NCI-H526 (cell line): ENCODE measurements at places on chromosomes 16 and 17.
A peak's percentile ranks its signal among the peaks of the same experiment; 100 is the strongest.

DNA sequence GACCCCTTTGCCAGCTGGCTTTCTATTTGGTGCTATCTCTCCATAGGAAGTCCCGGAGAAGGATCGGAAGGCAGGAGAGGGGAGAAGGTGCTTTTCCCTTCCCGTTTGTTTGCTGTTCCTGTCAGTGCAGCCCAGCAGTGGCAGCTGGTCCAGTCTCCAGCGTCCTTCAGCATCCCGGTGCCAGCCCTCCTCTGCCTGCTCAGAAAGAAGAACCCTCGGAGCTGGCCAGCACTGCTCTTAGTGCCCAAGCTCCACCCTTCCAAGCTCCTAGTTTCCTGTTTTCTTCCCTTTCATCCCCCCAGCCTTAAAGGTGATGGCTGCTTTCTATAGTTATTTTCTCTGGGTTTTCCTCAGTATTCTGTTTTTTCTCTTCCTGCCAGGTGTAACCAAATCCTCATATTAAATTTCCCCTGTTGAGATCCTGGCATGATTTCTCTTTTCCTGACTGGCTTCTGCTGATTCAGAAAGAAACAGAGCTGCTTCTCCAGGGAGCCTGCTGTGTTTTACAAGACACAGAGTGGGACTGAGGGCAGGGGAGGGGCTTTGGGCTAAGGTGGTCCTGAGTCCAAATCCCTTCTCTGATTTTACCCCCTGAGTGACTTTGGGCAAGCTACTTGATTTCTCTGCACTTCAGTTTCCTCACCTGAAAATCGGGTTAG lies 186.8 kb downstream of the COPRS start:
- DNase-seq, result no peak

DNA sequence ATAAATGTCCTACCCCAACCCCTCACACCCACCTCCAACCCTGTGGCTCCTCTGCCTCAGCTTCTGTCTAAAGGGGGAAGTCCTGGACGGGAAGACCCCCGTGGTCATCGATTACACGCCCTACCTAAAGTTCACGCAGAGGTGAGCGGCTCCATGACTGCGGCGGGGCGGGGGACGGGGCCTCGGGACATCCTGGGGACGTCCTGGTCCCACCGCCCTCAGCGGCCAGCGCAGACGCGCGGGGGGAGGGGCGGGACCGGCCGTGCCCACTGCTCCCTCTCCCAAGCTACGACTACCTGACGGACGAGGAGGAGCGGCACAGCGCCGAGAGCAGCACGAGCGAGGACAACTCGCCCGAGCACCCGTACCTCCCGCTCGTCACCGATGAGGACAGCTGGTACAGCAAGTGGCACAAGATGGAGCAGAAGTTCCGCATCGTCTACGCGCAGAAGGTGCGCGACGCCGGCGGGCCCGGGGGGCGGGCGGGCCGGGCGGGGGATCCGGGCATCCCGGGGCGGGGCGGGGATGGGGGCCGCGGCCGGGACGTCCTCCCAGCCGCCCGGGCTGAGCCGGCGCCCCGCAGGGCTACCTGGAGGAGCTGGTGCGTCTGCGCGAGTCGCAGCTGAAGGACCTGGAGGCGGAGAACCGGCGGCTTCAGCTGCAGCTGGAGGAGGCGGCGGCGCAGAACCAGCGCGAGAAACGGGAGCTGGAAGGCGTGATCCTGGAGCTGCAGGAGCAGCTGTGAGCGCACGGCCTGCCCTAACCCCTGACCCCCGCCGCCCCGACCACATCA lies 6.7 kb downstream of the RUNDC3A start:
- peak; percentile 48 for DNase-seq

GRCh38 chr16:19238406-19238805 lies 47.1 kb upstream of the CLEC19A start:
- DNase-seq, result no peak

DNA sequence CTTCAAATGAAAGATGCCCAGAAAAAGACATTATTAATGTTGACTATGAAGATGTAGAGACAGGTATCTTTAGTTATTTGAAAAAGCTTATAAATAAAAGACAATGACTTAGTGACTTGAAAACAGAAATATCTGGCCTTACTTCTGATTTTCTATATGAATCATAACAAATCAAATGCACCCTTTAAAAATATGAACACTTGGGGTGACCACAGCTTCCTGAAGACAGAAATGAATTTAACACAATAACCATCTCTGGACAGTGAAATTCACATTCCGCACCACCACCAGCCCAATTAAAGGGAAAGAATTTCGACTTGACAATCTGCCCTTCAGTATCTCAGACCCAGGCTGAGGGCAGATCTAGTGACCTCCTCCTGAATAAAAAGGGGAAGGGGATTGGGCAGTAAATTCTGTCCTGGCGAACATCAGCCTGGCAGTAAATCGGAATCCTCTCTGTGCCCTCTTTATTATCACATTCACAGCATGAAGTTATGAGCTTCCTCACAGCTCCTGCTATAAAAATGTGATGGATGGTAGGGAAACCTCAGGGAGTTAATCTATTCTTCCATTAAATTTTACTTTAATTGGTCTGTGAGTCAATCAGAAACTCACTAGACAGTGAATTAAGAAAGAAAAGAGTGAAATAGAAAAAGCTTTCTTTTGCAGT lies 131.5 kb downstream of the SNX11 start:
- DNase-seq, result no peak

DNA sequence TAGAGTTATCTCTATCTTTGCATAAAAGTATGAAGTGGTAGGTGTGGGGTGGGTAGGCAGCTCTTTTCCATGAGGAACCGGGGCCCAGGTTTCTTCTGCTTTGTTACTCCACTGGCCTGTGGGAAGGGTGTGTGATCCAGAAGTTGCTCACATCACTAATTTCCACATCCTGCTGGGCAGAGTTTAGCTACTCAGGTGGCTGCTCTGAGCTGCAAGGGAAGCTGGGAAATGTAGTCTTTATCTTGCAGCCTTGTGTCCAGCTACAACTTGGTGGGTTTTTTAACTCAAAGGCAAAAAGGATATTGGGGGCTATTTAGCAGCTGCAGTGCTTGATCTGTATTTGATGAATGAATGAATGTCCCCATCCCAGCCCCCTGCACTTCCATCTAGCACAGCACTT lies 335.3 kb downstream of the SNX29 start:
- DNase-seq, result no peak

- DNase-seq, result peak; percentile 57
Measured at GRCh38 chr17:77287432-77288068, 146.8 kb downstream of the SEC14L1 start.

GRCh38 chr16:24670623-24671454 lies 58.6 kb upstream of the TNRC6A start:
- DNase-seq, result peak; percentile 62

GRCh38 chr17:60641810-60642220 lies 35.8 kb upstream of the BCAS3 start:
- peak; percentile 76 for DNase-seq

GRCh38 chr17:8392274-8392673 lies 5.4 kb downstream of the RNF222 start:
- no peak for DNase-seq

- no peak for DNase-seq
Measured at GRCh38 chr17:76370261-76370993, 14.0 kb upstream of the SPHK1 start.

DNA sequence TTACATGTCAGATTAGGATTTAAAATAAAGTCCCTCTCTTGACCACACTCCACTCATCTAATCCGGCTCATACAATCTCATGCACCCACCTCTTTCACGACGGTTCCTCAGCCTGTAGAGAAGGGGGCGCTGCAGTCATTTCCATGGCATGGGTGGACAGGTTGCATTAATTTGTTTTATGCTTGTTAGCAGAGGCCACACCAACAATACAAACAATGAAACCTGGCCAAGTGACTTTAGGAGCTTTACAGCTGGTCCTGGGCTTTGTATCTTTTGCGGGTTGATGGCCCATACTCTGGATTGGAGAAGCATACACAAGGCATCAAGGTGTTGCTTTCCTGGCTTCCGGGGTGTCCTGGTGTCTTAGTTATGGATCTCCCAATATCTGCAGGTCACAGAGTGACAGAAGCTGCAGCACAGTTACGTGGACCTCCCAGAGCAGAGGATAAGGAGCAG lies 9.7 kb upstream of the SNF8 start:
- peak; percentile 15 for DNase-seq

DNA sequence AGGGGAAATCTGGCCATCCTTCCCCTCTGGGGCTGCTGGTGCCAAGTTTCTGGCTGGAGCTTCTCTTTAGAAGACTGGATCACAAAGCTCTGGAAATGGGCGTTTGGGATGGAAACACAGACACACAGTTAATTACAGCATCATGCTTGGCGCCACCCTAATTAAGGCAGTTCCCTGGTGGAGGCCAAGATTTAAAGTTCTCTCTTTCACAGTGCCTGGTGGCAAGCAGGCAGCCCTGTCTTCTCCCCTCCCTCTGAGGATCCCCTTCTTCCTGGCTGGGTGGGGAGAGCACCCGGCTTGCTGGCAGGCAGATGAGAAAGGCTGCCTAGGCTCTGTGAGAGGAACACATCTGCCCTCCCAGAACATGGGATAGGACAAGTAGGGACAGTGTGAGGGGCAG lies 59.0 kb upstream of the NKD1 start:
- no peak for DNase-seq

- DNase-seq, result no peak
Measured at GRCh38 chr16:21953541-21953902, 361 bp downstream of the UQCRC2 start.

DNA sequence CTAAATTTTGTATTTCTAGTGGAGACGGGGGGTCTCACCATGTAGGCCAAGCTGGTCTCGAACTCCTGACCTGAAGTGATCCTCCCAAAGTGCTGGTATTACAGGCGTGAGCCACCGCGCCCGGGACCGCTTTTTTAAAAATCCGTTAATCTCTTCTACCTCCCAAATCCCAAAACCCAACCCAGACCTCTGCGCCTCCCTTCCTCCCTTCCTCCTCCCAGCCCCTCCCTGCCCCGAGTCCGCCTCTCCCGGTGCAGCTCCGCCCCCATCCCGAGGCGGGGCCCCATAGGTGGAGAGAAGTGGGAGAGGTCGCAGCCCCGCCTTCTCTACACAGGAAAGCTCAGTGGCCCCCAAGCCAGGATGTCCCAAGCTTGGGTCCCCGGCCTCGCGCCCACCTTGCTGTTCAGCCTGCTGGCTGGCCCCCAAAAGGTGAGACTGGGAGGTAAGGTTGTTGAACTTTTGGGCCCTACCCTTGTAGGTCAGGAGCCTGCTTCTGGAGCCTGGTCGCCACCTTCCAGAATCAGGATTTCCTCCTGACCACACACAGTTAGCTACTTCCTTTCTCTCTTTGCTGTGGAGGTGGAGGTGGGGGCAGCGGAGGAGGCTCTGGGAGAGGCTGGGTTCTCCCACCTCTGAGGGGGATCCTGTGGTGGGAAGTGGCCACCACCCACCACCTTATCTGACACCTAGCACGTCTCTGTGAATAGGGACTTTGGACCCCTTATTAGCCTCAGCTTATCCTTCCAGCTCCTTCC lies at the start of gene TMEM92:
Gene TMEM92 (plus strand): TSS at position 325 of the 755 bp plus-strand sequence. CDS start 36 bp downstream, at position 361.
- DNase-seq, result no peak

DNA sequence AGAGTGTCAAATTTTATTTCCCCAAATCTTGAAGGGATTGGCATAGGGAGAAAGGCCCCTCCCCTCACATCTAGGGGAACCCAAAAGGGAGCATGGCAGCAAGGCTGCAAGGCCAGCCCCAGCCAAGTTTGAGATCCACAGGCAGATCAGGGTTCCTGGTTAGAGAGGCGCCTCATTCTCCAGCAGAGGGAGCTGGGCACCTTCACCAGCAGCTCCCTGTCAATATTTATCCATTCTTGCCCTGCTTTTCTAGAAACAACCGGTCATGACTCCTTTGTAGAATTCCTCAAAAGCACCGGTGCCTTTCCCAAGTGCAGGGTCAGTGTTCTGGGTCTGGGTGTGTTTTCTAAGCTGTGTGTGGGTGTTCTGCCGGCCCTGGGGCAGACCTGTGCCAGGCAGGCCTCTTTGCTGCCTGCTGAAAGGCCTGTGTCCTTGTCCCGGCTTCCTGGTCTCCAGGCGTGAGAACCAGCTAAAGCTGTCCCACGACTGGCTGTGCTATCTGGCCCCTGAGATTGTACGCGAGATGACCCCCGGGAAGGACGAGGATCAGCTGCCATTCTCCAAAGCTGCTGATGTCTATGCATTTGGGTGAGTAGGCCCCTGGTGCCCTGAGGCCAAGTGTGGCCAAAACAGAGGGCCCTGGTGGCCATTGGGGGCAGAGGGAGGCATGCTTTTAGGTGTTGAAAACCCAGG lies 21.2 kb upstream of the LGALS9 start:
- DNase-seq, result peak; percentile 55

- DNase-seq, result peak; percentile 78
Measured at GRCh38 chr17:77085926-77086432, 54.8 kb upstream of the SEC14L1 start.

DNA sequence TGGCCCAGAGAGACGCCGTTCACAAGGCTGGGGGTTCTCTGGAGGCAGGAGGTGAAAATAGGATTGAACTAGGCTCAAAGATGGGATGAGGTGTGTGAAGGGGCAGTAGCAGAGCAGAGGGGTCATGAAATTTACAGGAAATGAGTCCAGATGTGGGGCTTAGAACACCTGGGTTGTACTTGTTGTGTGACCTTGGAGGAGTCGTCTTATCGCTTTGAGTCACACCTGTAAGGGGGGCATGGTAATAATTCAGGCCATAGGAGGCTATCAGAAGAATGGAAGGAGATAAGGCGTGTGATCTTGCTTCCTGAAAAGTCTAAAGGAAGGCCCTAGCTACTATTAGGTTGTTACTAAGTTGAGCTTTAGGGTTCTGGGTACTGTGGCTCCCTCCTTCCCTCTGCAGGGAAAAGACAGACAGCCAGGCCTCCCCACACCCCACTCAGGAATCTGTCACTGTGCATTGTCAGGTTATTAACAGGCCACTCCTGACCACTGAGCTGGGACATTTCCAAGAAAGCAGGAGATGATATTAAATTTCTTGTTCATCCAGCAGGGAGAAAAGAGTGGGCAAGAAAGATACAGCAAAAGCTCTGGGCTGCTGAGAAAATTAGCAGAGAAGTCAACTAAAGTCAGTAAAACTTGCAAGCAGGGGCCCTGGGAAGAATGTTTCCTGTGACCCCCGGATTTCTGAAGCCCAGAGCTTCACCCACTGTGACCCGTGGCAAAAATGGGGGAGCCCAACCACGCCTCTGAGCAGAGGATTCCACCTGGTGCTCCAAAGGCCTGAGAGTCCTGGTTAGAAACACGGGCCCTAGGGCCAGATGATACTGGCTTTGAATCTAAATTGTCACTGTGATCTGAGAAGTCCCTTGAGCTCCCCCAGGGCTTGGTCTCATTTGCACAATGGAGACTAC lies 6.0 kb upstream of the CDC42EP4 start:
- DNase-seq, result no peak

- no peak for DNase-seq
Measured at GRCh38 chr16:58417600-58417999, 25.3 kb downstream of the GINS3 start.

DNA sequence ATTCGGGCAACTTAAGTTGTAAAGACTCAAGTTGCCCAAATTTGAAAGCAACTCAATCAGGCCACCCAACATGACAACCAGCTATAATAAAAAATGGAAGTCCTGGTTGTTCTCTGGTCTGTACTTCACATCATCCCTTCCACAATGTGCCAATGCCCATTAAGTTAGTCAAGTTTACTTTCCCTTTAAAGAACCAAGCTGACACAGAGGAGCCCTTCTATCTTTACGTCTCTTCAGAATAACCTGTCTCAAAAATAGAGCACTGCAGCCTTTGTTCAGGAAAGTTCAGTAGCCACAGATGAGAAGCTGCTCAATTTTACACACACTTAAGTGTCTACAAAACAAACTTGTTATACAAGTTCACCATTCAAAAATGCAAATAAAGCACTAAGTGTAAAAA lies 75.1 kb upstream of the C17orf78 start:
- DNase-seq, result peak; percentile 20
